Activated CD8-positive, alpha-beta memory T cell treated with anti-CD3 and anti-CD28 coated beads for 4 hours (primary cell): ENCODE measurements at places on chromosomes 2 and 18.

DNA sequence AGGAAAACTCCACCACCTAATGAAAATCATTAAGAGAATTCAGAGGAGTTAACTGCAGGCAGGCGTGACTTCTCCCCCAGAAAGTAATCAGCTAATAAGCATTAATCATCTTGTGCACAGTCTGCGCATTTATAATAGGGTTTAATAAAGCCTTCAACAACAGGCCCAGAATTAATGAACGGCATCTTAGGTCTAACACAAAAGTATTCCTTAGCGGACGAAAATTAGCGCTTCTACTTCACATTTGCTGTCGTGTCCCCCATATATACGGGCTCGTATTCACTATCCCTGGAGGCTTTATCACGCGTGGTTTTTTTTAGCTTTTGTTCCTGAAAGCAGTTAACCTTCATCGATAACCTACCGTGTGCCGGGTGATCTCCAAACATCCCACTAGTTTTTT lies 1.8 kb downstream of the ATP8B1 start:
- no peak for DNase-seq

- no peak for DNase-seq
Observed at GRCh38 chr2:10926191-10926820, 14.6 kb downstream of the KCNF1 start.

- DNase-seq: no peak
Observed at GRCh38 chr18:72799106-72799505, 68.7 kb downstream of the NETO1 start.

DNA sequence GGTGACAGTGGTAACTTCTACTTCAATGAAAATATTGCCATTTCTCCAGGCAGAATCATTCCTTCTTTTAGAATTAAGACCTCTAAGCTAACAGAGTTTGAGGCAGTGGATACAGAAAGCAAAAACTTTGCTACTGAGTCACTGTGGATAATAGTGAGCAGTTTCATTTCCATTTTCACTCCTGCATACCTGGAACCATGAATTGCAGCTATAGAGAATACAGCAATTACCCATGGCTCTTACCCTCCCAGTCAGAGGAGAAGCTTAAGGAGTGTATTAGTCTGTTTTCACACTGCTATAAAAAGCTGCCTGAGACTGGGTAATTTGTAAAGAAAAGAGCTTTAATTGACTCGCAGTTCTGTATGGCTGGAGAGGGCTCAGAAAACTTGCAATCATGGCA lies 531.4 kb upstream of the CNTNAP5 start:
- DNase-seq: no peak

- DNase-seq: no peak
Observed at GRCh38 chr18:30387401-30387800, 655.1 kb downstream of the DSC3 start.

DNA sequence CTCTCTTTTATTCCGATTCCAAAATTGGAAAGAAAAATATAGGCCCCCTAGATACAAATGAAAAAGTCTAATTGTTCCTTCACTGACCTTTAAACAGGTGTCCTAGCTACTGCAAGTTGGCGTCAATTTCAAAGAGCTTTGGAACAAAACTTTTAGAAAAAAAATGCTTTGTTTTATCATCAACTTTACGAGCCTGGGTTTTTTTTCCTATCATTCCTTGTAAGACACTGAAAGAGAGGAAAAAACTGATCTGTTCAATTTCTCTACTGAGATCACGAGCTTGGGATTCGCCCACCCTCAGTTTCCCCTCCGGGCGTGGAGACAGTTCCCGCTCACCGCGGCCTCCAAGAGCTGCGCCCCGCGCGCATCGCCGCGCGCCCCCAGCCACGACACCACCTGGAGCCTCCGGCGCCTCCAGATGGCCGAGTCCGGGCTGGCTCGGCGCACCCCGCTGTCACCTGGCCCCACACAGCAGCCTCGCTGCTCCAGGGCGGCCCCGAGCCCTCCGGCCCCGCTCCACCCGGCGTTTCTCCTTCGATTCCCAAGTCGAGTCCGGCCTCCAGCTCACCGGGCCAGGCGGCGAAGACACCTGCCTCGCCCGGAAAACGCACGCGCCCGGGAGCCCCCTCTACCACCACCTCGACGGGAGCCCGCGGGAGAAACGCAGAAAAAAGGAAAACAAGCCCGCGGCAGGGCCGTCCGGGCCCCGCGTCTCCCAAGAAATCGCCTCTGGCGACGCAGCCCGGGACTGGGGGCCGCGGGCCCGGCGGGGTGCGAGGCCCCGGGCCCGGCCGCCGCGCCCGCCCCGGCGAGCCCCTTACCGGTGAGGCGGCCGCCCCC lies 656 bp downstream of the TBC1D8 start:
- DNase-seq: no peak

DNA sequence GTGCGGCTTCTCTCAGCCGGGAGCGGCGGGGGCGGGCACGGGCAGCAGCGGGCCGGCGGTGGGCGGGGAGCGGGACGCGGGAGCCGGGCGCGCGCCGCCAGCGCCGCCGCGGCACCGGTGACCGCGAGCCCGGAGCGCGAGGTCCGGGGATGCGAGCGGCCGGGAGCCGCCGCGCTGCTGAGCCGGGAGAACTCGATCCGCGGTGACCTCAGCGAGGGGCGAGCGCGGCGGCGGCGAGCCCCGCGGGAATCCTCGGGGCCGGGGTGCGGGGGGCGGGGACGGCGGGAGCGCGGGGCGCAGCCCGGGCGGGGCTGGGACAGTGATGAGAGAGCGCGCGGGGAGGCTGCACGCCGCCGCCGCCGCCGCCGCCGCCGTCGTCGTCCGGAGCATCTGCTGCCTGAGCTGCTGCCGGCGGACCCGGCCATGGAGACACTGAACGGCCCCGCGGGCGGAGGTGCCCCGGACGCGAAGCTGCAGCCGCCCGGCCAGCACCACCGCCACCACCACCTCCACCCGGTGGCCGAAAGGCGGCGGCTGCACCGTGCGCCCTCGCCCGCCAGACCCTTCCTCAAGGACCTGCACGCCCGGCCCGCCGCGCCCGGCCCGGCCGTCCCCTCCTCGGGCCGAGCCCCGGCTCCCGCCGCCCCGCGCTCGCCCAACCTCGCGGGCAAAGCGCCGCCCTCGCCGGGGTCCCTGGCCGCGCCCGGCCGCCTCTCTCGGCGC lies at the start of gene MTCL1:
TSS of gene MTCL1 (plus strand) at position 319 of the 723 bp plus-strand sequence. CDS start at position 424, 105 bp downstream.
- no peak for DNase-seq
